ENCODE measurements at places on chromosomes 6 and 20. TPM values are rescaled to one million over a fixed set of nuclear protein-coding genes. Genes with fewer than 3 reads are reported as not detected.

TLDC2 gene
- 1.6 TPM for polyA plus RNA-seq

DSP gene
- polyA plus RNA-seq, result 66.1 TPM

AURKA gene
- polyA plus RNA-seq, result 12.7 TPM

KLC4 gene
- polyA plus RNA-seq, result 45.1 TPM

IRAK1BP1 gene
- polyA plus RNA-seq, result 12.6 TPM

SLC26A8 gene
- 0.40 TPM for polyA plus RNA-seq

MICB gene
- 0.75 TPM for polyA plus RNA-seq

OTOR gene
- polyA plus RNA-seq, result not detected

SALL4 gene
- 20.3 TPM for polyA plus RNA-seq

HLA-DRB1 gene
- 33.9 TPM for polyA plus RNA-seq

SLC32A1 gene
- not detected for polyA plus RNA-seq

GRM1 gene
- 0.04 TPM for polyA plus RNA-seq

LGSN gene
- 0.16 TPM for polyA plus RNA-seq

OPN5 gene
- not detected for polyA plus RNA-seq

IL17A gene
- polyA plus RNA-seq, result not detected

NEDD9 gene
- 68.7 TPM for polyA plus RNA-seq

JPH2 gene
- 0.87 TPM for polyA plus RNA-seq

SNAI1 gene
- 11.8 TPM for polyA plus RNA-seq

C6orf118 gene
- polyA plus RNA-seq, result 4.2 TPM

VIP gene
- polyA plus RNA-seq, result 3.6 TPM

TMEM151B gene
- 1.2 TPM for polyA plus RNA-seq

ZBTB9 gene
- polyA plus RNA-seq, result 13.2 TPM

C20orf204 gene
- polyA plus RNA-seq, result 1.1 TPM

PLAGL2 gene
- polyA plus RNA-seq, result 23.1 TPM

RAB32 gene
- 19.3 TPM for polyA plus RNA-seq
